Erythroblast (primary cell): ENCODE measurements at places on chromosomes 7 and 10.

- DNase-seq: no peak
Observed at GRCh38 chr7:99042957-99043356, 101.0 kb downstream of the SMURF1 start.

GRCh38 chr7:5711409-5711808, 70.1 kb downstream of the RNF216 start:
- no peak for DNase-seq

DNA sequence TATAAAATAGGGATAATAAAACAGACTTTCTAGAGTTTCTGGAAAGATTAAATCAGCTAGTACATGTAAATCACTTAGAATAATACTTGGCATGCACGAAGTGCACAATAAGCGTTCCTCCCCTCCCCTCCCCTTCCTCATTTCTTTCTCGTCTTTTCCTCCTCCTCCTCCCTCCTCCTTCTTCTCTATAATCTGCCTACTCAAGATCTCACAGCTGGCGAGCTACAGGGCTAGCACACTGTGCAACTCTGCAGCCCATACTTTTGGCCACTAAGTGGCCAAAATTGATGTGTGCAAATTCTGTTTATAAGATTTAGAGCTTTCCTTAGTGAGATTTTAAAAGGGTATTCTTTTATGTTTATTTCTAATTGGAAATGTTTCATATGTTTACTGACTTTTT, 565.3 kb downstream of the PHTF2 start:
- no peak for DNase-seq

- DNase-seq: no peak
Observed at GRCh38 chr7:155557778-155558177, 11.4 kb upstream of the CNPY1 start.
